ENCODE measurements at places on chromosomes 6 and 20.

DNA sequence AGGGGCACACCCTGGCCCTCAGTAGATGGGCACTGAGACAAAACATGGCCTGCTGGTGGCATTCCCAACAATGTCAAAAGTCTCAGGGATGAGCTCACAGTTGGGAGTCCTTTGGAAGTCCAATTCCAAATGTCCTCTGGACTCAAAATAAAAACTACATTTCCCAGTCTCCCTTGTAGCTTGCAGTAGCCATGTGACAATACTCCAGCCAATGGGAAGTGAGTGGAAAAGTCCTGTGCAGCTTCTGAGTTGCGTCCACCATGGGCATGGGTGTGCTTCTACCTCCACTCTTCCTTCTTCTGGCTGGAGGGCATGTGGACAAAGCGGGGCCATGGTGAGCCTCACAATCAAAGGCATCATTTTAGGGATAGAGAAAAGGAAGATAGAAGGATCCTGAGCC is 5.8 kb upstream of the ADAM33 start:
- DNase-seq: peak; percentile 30

GRCh38 chr6:76992553-76992952 is 470.7 kb downstream of the HTR1B start:
- DNase-seq: no peak

DNA sequence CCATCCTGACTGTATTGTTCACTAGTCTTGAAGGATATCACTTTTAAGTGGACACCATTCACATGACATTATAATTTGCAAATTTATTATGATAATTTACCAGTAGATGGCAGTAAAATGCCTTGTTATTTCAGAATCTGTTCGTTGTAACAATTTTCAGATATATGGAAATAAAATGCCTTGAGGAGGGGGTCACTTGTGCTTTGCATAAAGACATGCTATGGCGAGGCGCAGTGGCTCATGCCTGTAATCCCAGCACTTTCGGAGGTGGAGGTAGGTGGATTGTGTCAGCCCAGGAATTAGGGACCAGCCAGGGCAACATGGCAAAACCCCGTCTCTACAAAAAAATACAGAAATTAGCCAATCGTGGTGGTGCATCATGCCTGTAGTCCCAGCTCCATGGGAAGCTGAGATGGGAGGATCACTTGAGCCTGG is 9.0 kb upstream of the NCOA6 start:
- DNase-seq: peak; percentile 41

DNA sequence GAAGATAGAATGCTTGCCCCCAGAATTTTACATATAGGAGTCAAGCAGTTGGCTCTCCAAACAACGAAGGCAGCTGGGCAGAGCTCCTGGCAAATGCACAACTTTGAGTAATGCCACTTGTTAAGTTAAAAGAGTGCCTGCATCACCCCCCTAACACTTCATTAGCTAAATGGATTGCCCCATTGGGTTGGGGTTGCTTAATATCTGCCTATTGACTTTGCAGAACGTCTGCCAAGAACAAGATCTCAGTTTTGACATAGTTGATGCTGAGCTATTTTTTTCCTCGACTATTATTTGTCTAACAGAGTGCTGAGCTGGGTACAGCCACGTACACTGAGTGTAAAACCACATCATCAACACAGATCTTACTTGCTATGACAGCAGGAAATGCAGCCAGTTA is 12.1 kb downstream of the ANKRD60 start:
- no peak for DNase-seq

GRCh38 chr6:145483191-145483996 is 251.9 kb downstream of the EPM2A start:
- no peak for DNase-seq

GRCh38 chr20:49478754-49479689 is 3.4 kb downstream of the KCNB1 start:
- DNase-seq: no peak

- no peak for DNase-seq
Measured at GRCh38 chr6:10576226-10576625, 55.1 kb downstream of the GCNT2 start.

DNA sequence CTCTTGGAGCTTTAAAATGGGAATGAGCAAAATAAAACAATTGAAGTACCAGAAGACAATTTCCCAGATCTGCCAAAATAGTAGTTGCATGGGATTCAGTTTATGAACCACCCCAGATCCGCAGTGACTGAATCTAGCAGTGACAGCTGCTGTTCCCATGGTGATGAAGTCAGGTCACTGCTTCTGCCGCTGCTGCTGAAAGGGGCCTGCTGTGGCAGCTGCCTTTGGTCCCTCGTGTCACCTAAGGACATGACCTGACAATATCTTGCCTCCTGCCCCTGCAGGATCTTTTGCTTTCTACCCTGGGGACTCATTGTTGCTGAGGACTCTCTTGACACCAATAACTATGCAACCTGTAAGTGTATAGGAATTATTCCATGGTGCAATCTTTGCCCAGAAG is 34.3 kb upstream of the OGFRL1 start:
- DNase-seq: no peak

DNA sequence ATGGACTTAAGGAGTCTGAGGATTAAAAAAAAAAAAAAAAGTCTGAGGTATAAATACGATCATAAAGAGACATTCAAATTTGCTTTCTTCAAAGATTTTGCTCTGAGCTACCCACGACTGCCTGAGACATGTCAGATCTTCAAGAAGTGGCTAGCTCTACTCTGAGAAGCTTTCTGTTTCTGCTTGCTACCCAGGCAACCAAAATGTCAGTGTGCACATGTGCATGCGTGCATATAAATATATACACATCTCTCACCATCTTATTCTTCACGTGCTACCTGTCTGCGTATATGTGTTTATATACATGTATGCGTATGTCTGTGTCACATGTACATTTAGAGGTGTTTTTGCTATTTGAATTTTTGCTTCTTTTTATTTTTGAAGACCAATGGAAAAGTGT is 299.6 kb upstream of the STXBP5 start:
- DNase-seq: no peak

GRCh38 chr6:90730151-90730673 is 143.3 kb upstream of the MAP3K7 start:
- DNase-seq: no peak

- DNase-seq: no peak
Measured at GRCh38 chr20:18005170-18005989, 36.6 kb downstream of the MGME1 start.
